Type B pancreatic cell (in vitro differentiated cells): ENCODE measurements at places on chromosomes 12 and 14.
A peak's percentile ranks its signal among the peaks of the same experiment; 100 is the strongest.

DNA sequence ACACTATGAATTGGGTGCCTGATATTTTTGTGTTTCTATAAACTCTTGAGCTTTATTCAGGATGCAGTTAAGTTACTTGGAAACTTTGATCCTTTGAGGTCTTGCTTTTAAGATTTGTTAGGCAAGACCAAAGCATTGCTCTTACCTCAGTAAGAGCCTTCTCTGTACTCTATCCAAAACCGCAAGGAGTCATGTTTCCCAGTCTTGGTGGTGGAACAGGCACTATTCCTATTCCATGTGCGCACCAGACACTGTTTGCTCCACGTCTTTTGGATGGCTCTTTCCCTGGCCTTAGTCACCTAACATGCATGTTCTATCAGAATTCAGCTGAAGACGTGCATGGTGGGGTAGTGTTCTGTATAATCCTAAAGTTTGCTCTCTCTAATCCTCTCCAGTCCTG is 23.5 kb downstream of the CSRP2 start:
- H3K4me3 ChIP-seq, result no peak overlapping the region
- H3K27ac ChIP-seq, result no peak overlapping the region
- no peak for DNase-seq
- no peaks in the 10 kb centered on the region for H3K27me3 ChIP-seq

DNA sequence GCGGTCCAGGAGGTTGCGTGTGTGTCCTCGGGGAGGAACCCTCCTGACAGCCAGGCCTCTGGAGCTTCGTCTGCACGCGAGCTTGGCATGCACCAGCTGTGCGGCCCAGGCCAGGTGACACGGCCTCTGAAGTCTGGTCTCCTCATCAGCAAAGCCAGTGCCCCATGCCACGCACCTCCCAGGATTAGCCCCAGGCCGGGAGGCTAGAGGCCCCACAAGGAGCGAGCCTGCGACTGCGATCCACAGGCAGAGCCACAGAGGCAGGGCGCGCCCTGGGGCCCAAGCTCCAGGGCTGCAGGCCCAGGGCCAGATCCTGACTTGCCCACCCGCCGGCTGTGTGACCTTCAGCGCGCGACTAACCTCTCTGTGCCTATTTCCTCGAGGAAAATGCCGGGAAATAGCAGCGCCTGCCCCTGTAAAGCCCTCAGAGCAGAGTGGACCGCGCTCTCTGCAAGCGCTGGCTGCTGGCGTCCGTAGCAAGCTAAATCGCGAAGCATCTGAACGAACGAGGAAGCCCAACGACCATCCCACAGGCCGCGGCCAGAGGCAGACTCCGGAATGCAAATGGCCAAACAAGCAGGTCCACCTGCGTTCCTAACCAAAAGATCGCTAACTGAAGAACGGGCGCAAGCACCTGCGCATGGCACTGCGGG is 492 bp upstream of the BTBD6 start:
- H3K27me3 ChIP-seq, result no peaks in the 10 kb centered on the region
- H3K4me1 ChIP-seq, result peaks cover 25% of the 10 kb centered on the region
- H3K36me3 ChIP-seq, result peaks cover 6% of the 10 kb centered on the region
- peak overlapping the region; percentile 87 for H3K27ac ChIP-seq

GRCh38 chr14:68741839-68742470 is 50.9 kb downstream of the ZFP36L1 start:
- peaks cover 5% of the 10 kb centered on the region for H3K36me3 ChIP-seq
- DNase-seq, result no peak
- H3K4me1 ChIP-seq, result peaks cover 12% of the 10 kb centered on the region
- H3K4me3 ChIP-seq, result no peak overlapping the region
- no peaks in the 10 kb centered on the region for H3K27me3 ChIP-seq

GRCh38 chr12:60052483-60052882 is 456.7 kb downstream of the SLC16A7 start:
- H3K27me3 ChIP-seq, result no peaks in the 10 kb centered on the region
- no peak overlapping the region for H3K27ac ChIP-seq
- no peak overlapping the region for H3K4me3 ChIP-seq
- no peak for DNase-seq
- no peaks in the 10 kb centered on the region for H3K4me1 ChIP-seq

- no peaks in the 10 kb centered on the region for H3K27me3 ChIP-seq
- no peak overlapping the region for H3K4me3 ChIP-seq
- peaks cover 11% of the 10 kb centered on the region for H3K4me1 ChIP-seq
- no peak overlapping the region for H3K27ac ChIP-seq
Observed at GRCh38 chr12:91604897-91605296, 422.3 kb upstream of the DCN start.
